NCI-H510A treated with DMSO at 0.1 percent for 48 hours (cell line): ENCODE measurements at places on chromosomes 7 and 10.

DNA sequence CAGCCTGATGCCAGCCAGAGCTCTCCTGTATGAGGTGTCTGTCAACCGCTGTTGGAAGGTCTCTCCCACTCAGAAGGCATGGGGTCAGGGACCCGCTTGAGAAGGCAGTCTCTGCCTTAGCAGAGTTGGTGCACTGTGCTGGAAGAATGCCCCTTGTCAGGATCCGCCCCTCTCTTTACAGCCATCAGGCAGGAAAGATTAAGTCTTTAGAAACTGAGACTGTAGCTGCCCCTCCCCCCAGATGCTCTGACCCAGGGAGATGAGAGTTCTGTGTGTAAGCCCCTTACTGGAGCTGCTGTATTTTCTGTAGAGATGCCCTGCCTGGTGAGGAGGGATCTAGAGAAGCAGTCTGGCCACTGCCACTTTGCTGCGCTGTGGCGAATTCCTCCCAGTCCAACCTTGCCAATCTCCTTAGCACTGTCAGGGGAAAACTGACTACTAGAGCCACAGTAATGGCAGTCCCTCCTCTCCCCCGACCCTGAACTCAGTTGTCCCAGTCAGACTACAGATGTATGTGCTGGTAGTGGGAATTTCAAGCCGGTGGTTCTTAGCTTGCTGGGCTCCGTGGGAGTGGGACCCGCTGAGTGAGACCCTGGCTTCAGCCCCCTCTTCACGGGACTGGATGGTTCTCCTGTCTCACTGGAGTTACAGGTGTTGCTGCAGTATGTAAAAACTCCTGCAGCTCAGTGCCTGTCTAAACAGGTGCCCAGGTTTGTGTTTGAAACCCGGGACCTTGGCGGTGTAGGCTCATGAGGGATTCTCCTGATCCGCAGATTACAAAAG lies 285.5 kb upstream of the ZWINT start:
- DNase-seq = no peak

- no peak for DNase-seq
Measured at GRCh38 chr7:75669579-75669978, 69.2 kb downstream of the HIP1 start.

DNA sequence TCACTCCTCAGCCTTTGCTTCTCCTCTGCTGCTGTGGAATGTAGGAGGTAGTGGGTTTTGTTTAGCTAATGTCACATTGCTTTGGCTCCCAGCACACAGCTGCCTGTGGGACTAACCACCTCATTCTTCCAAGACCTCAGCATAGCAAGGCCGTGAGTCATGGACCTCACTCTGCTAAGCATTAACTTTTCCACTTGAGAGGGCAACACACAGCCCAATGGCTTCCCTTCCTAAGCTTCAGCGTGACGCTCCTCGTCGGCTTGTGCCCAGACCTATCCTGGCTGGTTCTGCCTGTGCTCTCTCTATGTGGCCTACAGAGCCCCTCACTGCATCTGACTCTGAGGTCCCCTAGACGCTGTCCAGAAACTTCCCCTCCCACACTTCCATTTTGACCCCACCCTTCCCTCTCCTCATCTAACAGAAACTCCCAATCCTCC lies 23.3 kb downstream of the MYOF start:
- DNase-seq = no peak

DNA sequence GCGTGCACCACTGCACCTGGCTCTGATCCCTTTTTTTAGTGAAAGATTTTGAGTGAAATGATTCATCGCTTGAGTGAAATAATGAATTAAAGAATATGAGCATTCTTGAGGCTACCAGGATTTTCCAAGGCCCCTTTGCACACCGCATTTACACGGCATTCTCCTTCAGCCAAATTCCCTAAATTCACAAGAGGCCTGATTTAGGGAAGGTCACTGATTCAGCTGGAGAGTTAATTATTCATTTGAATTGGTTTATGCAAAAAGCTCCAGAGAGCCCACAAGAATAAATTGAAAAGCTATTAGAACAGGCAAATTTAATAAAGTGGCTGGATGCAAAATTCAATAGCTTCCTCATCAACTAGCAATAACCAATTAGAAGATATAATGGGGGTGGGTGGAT lies 46.5 kb downstream of the LEP start:
- no peak for DNase-seq

DNA sequence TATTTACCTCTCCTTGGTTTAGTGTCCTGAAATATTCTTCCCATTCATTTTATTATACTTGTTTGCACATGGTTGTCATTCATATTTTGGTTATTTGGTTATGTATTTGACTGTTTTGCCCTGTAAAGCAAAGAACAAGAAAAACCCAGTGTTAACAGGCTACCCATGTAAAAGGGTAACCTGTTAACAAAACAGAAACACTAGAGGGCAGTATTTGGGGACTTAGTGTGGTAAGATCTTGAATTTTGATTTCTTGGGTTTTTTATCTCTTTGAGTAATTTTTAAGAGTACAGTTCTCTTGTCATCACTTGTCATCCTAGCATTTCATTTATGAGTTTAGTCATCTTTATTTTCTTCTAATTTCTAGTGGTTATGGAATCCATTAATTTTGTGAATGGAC lies 51.3 kb downstream of the POLL start:
- peak; percentile 12 for DNase-seq
